GM19239 (cell line): ENCODE measurements at places on chromosomes 5 and 9.

GRCh38 chr9:26261503-26262330 is 583.5 kb upstream of the TUSC1 start:
- no peak for DNase-seq

- DNase-seq = no peak
Observed at GRCh38 chr5:102971676-102972293, 148.2 kb downstream of the GIN1 start.

DNA sequence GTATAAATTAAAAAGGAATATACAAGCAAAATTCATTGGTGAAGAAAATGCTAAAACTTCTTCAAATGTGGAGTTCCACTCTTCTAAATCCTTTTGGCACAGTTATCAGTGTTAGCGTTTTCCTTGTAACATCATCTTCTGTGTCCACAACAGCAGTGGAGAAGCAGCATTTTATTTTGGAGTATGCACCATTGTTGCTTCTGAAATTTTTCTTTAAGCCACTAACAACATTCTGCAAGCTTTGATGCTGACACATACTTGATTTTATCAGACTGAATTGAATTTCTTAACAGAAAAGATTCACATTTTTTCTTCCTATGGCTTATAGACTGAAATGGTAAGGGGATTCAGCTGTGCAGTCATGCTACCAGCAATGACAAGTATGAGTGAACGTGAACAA is 60.8 kb upstream of the PTGER4 start:
- no peak for DNase-seq

- DNase-seq = no peak
Observed at GRCh38 chr5:160702934-160703333, 149.1 kb downstream of the ATP10B start.

DNA sequence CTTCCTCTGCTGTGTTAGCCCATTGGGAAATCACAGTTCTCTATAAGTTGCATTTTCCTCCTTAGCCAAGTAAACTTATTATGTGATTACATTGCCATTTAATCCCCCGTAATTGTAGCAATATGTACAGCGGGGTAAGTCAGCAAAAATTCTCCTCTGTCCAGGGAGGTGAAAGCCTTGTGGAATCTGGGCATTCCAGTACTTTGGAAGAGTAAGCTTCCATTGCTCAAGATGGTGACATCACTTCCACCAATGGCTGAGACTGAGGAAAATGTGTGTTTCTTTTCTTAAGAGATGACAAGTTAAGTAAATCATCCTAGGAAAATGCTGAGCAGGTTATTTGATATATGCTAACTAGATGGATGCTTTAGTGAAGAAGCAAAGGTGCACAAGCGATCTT is 436.7 kb downstream of the CETN3 start:
- no peak for DNase-seq

- no peak for DNase-seq
Observed at GRCh38 chr9:130833031-130833990, 1.7 kb upstream of the ABL1 start.

- no peak for DNase-seq
Observed at GRCh38 chr5:128774605-128775004, 190.7 kb upstream of the SLC27A6 start.

GRCh38 chr9:133534346-133535291 is at the start of gene ADAMTSL2:
TSS of gene ADAMTSL2 (plus strand) at chr9:133534704. CDS start at chr9:133536713, 2,009 bp downstream.
- no peak for DNase-seq

DNA sequence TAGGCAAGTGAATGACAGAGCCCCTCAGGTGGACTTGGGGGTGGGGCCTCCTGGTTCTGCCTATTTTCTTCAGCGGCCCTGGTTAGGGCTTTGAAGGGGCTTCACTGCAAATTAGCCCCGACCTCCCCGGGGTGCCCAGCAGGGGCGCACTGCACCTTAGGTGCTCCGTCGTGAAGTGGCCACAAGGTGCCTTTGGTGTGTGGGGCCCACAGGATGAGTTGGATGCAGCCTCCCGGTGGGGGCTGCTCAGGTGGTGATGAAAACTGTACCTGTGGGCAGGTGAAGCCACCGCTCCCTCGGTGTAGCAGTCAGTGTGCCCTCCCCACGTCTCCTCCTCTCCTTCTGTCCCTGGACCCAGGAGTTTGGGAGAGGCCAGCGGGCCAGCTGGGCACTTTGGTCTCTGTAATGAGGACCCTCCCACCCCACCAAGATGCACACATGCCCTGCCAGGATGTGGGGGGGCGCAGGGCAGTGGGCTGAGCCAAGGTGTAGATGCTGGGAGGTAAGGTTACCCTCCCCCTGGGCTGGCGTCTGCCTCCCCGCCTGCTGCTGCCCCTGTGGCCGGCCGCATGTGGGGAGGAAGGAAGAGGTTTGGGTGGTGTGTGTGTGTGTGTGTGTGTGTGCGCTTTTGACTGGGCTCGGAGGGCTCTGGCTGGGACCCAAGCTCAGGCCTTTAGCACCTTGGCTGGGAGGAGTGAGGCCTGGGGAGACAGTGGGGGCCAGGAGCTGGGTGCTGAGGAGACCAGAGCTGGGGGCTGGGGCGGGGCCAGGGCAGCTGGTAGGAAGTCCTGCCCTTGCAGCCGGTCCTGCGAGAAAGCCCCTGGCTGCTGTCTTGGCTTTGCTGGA is 55.6 kb downstream of the RXRA start:
- DNase-seq = no peak

DNA sequence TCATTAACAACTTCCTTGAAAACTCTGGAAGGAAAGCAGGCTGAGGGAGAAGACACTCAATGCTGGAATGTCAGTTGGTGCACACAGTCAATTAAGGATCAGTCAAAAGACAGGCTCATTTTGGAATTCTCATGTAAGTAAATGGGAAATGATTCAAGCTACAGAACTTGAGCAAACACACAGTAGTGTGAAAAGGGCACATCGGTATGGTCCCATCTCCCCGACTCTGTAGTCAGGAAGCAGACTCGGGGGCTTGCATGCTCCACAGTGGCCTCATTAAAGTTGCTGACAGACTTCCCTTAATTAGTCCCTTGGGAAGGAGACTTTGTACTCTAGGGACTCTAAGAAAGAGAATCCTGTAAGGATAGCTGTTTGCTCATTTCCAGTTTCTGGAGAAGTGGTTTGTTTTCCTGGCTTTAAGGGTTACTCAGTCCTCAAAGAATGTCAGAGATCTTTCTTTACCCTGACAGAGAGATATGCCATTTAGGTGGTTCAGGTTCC is 339.2 kb downstream of the ADAMTS6 start:
- no peak for DNase-seq

DNA sequence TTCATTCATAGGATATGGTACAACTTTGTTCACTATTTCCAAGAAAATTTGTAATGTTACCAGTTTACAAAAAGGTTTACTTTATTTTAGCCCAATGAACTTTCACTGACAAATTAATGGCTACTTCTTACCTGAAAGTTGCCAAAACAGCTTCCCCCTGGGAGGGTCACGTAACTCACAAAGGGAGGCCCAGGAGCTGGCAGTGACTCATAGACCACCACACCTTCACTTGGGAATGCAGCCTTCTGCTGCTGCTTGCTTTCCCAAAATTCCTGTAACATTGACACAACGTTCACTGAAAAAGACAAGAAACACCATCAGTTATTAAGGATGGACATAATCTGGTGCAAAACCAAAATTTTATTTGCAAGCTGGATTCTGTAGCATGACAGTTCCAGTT is 18.1 kb downstream of the LIX1 start:
- no peak for DNase-seq

- no peak for DNase-seq
Observed at GRCh38 chr5:156401804-156402203, 74.8 kb downstream of the SGCD start.

DNA sequence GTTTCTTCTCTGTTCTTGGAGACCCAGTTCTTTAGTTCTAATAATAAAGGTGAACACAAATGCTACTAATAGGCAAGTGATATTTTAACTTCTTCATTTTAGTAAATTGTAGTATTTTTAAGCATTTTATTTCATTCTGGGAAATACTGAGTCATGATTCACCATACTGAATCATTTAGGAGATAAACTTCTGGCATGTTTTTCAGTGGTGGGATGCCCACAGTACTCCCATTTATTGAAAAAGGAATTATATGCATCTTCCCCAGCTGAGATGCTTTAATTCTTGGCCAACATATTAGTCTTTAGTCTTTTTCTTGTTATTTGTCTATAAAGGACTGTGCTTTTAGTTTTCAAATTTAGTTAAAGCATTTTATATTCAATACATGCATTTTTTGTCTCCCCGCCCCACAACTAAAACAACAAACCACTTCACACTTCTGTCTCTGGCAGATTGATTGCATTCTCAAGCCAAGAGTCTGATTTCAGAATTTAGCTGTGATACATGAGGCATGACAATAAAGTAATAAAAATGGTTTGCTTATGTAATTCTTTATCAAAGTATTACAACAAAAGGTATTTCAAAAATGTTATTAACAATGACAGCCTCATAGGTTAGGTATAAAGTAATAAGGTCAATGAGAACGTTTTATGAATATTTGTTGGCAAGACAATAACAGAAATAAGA is 125.2 kb upstream of the CDH18 start:
- DNase-seq = no peak

- no peak for DNase-seq
Observed at GRCh38 chr9:35237311-35237710, 75.5 kb downstream of the UNC13B start.

DNA sequence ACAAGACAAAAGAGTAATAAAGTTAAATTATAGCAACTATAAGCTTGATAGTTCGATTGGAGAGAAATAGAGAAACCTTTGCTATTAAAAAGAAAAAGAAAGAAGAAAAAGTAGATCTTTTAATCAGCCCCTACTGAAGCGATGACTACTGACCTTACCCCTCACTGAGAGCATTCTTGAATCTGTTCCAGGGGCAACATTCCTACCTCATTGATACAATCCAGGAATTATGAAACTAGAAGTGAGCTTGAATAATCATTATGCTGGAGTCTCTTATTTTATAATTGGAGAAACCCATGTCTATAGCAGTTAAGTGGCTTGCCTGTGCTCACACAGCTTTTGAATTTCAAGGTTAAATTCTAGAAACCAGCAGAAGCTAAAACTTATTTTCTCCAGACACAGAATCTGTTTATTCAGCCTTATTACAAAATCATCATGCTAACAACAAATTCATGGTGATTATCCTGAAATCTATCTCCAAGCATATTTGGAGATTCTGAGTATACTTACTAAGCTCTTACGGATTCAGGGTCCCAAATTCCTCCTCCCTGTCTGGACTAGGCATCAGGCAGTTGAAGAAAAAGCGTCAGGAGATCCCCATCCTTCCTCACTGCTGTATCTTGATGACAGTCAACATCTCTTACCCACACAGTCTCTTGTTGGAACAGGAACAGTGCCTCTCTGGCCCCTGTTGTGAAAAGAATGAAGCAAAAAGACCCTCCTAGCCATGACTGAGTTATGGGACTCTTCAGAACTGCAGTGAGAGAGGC is 547.6 kb upstream of the WWC1 start:
- DNase-seq = no peak

DNA sequence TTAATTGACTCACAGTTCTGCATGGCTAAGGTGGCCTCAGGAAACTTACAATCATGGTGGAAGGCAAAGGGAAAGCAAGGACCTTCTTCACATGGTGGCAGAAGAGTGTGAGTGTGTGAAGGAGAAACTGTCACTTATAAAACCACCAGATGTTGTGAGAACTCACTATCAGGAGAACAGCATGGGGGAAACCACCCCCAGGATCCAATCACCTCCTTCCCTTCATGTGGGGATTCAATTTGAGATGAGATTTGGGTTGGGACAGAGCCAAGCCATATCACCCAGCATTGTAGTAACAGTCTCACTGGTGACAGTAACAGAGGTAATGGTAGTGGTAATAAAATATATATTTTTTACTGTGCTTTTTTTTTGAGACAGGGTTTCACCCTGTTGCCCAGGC is 18.1 kb downstream of the ZBTB5 start:
- DNase-seq = no peak

- DNase-seq = no peak
Observed at GRCh38 chr5:132483661-132484390, 6.7 kb downstream of the IRF1 start.

GRCh38 chr5:156241266-156241665 is 85.7 kb upstream of the SGCD start:
- no peak for DNase-seq

DNA sequence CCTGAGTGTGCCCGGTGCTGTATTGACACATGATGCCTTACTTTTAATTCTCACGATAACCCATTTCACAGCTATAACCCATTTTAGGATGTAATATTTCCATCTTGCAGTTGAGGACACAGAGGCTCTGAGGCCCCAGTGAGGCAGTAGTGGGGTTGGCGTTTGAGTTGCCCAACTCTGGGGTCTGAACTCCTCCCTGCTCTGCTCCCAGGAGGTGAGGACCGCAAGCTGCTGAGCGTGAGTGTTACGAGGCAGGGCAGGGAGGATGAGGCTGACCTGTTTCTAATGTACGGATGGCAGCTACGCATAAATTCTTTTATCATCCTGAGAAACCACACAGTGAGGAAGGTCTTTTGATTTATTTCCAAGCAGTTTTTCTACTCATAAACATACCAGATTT is 11.4 kb downstream of the LRRC8A start:
- no peak for DNase-seq

DNA sequence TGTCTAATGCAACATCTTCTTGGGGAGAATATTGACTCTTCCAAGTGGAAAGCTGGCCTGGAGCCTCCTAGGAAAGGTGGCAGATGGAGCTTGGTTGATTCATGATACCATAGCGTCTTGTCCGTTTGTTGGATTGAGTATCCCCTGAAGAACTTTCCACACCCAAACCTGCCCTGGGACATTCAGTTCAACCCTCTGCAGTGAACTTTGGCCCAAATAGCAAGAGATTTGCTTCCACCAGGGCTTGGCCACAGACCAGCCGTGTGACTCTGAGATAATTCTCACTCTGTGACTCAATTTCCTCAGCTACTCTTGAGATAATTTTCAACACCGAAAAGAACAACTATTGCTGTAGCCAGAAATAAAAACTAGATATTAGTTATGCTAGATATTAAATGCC is 108.0 kb upstream of the RAD23B start:
- no peak for DNase-seq

DNA sequence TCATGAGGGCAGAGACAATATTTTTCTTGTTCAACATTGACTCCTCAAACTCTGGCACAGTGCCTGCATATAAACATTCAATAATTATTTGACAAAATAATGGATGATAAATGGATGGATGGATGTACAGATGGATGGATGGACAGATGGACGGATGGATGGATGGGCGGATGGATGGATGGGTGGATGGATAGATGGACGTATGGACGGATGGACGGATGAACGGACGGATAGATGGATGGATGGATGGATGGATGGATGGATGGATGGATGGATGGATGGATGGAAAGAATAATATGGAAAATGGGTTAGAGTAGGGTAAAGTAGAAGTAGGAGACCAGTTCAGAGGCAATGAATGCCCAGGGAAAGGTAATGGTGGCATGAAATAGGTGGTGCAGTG is 589.2 kb downstream of the EBF1 start:
- DNase-seq = no peak

DNA sequence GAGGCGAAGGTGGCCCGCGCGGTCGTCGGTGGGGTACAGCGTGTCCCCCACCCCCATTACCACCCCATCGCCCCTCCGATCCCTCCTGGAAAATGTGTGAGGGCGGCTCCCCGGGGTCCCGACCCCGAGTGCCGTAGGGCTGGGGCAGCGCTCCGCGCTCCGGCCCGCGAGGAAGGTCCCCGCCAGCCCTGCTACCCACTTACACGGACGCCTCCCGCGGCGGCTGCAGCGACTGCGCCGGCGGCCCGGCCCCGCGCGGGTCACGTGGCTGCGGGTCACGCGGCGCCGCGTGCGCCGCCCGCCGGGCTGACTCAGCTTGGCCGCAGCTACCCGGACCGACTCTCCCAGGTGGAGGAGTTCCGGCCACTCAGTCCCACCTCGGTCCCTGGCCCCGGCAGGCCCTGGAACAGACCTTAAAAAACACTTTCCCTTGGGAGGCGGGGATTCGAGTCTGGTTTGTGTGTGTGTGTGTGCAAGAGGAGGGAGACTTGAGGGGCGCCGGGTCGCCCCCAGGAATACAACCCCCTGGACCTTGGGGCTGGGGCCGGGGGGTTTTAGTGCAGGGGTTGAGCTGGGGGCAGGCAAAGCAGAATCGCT is at the start of gene GNPDA1:
Gene GNPDA1 (minus strand): TSS at position 236 of the 597 bp plus-strand sequence. CDS start 992 bp downstream, outside the sequence.
- DNase-seq = peak; percentile 67
